ENCODE measurements at places on chromosomes 3 and 15.

DNA sequence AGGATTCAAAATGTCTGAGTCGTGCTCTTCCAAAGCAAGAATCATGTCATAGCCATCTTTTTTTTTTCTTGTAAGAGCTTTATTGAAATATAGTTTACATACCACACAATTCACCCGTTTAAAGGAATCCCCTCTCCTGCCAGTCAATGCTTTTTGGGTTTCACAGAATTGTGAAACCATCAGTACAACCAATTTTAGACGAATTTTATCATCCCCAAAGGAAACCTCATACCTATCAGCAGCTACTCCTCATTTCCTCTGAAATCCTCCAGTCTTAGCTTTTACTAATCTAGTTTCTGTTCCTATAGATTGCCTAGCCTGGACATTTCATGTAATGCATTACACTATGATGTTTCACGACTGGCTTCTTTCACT is 39.6 kb downstream of the ADIPOQ start:
- no peak for DNase-seq

DNA sequence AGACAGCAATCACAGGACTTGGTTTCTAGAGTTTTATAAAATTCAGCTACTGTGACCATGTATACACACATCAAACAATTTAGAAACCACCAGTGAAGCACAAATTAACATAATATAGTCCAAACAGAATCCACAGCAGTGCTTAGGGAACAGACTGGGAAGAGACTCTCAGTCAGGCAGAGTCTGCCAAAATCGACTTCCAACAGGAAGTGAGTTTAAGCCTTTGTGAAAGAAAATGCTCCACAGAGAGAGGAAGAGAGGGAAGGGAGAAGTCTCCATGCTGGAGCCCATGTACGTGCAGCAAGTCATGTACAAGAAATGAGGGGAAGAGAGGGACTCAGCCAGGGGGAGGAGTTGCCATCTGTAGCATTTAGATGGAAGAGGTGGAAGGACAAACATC is 172.6 kb downstream of the IL5RA start:
- DNase-seq = no peak

GRCh38 chr3:176119826-176120225 is 1077.5 kb downstream of the TBL1XR1 start:
- no peak for DNase-seq

- no peak for DNase-seq
These were observed 8.7 kb downstream of the MYL3 start for GRCh38 chr3:46854555-46854991.

- DNase-seq = no peak
These were observed 243.2 kb upstream of the VEPH1 start for GRCh38 chr3:157746391-157746790.

DNA sequence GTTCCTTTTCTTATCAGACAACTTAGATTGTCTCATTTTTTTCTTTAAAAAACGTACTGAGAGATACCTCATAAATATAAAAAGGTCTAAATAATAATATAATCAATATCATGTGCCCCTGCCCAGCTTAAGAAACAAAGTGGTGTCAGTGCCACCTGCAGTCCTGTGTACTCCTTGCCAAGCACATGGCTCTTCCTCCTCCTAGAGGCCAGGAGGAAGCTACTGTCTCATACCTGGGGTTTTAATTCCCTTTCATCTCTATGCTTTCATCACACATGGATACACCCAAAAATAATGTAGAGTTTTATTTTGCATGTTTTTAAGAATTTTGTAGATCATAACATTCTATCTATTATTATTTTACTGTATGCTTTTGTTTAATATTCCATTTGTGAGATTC is 98.6 kb upstream of the C15orf61 start:
- DNase-seq = no peak

DNA sequence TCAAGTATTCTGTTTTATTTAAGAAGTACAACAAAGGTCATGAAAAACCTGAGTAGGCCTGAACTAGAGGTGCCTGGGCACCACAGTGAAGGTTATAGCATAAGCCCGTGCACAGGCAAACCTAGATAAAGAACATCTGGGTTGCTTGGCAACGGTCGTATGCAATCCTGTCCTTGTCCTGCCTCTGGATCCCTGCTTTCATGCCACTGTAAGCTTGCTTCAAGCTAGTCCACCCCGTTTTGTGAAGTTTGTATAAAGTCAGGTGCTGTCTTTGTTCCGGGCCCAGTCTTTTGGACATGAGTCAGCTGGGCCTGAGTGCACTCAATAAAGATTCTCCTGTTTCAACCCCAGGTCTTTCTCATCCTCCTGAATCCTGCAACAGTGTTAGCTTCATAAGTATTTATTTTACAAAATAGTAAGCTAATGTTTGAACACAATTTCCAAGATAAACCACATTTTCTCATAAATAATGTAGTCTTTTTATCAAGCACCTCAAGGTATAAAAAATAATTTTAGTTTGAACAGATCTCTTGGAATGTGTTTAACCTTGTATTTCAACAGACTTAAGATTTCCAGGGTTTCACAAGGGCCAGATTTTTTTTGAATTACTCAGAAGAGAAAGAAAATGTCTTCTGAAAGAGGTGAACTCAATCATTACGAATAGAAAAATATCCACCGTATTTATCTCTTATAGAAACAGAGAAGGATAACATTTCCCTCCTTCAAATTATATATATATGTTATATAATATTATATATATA is 14.3 kb upstream of the SLC9C1 start:
- DNase-seq = no peak
